ENCODE measurements at places on chromosomes 5 and 9. TPM values are rescaled to one million over a fixed set of nuclear protein-coding genes. Genes with fewer than 3 reads are reported as not detected.

DNA sequence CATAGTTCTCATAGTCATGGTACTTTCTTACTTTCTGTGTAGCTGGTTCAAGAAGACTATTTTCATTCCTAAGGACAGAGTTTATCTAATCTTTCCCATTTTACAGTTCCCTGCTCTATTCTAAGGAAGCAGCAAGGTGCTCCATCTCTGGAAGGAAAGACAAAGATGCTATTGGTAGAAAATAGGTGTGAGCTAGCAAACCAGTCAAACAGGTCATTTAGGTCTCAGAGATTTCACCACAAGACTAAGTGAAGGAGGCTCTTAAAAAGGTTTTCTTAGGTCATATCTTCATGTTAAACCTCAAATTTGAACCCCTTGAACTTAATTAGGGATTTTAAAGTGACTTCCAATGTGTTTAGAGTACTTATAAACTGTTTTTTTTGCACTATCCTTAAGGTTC, 62.6 kb downstream of the ADAMTSL1 start:
- DNase-seq, result no peak

GRCh38 chr5:1736889-1737711, 62.5 kb downstream of the MRPL36 start:
- DNase-seq, result peak; percentile 37

TRPM6 gene
- not detected for total RNA-seq

DNA sequence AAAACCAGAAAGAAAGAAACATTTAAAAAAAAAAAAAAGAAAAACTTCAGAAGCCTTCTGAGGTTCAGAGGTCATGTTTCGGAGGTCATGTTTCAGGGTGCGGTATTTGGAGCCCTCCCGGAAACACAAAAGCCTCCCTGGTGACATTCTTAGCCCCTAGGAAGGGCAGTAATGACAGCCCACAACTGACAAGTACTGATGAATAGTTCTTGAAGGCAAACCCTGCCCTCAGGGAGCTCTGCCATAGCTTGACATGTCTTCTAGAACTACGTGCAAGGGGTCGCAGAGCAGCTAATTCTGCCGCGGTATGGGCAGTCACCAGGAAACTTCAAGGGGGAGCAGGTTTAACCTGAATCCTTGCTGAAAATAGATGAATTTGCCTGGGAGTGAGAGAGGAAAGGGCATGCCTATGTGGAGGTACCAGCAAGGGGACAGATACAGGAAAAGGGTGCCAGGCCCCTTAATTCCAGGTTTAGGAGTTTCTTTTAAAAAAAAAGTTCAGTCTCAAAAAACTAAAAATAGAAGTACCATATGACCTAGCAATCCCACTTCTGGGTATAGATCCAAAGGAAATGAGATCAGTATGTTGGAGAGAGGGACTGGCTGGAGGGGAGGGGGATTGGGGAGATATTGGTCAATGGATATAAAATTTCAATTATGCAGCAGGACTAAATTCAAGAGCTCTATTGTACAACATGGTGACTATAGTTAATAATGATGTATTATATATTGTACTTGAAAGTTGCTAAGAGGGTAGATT, 98.4 kb downstream of the C9orf152 start:
- no peak for DNase-seq

GRCh38 chr5:10528056-10528816, 35.6 kb upstream of the ANKRD33B start:
- no peak for DNase-seq

SPATA31E1 gene
- 0.26 TPM for total RNA-seq

DNA sequence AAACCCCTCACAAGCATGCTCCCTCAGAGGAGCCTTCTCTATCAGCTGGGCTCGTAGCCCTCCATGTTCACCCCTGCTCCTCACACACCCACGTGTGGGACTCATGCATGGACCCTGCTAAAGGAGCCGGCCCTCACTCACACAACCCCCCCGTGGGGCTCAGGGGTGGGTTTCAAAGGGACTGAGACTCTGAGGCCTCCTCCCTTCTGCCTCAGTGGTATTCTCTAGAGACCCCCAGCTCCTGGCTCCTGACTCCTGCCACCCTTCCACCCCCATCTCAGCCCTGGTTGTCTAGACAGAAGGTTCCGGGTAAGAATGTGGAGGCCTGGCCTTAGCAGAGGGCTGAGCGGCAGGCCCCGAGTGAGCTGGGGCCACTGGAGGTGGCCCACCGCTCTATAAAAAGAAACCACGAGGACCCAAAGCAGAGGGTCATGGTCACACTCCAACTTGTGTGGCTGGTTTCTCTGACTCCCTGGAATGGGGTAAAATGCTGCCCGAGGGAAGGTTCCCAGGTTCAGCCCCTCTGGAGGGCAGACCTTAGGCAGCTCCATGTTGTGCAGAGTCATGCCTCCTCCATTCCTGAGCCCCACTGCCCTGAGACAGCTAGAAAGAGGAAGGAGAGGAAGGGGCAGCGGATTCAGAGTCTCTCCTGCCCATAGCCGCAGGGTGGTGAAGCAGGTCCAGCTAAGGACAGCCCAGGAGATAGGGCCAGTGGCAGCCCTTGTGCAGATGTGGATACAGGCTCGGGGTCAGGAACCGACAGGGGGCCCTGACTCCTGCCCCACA, 10.8 kb downstream of the SEPTIN8 start:
- no peak for DNase-seq

- no peak for DNase-seq
Measured at GRCh38 chr9:32906213-32906612, 95.2 kb downstream of the APTX start.

GRCh38 chr5:144460600-144460999, 289.9 kb downstream of the KCTD16 start:
- DNase-seq, result no peak

FCN2 gene
- total RNA-seq, result not detected

ZFP2 gene
- not detected for total RNA-seq

DNA sequence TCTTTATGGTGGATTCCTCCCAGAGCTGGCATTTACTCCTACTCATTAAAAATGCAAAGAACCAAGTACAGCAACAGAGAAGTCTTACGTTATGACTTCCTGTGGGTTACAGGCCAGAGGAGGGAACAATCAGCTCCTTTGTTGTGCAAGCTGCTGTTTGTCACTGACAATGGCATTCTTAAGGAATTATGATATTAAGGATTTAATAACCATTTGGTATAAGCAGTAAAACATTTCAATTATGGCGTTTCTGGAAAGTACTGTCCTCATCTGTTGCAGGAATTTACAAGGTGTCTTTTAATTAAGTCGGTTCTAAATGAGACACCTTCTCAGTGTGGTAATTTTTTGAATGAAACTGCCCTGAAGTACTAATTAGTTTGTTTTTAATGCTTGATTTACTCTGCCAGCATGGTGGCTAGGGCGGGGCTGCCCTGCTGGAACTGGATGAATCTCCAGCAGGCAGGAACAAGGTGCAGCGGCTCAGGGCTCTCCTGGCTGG, 49.1 kb upstream of the VDAC1 start:
- DNase-seq, result no peak

CTNND2 gene
- total RNA-seq, result 0.03 TPM

GRCh38 chr5:176797456-176798050, 12.8 kb upstream of the UNC5A start:
- DNase-seq, result no peak

PCDH1 gene
- total RNA-seq, result not detected

ASPN gene
- not detected for total RNA-seq

FAM120AOS gene
- total RNA-seq, result 29.2 TPM

NR2F1-AS1 gene
- total RNA-seq, result 6.0 TPM

GRCh38 chr5:55324815-55325418, 17.1 kb downstream of the MTREX start:
- no peak for DNase-seq

- DNase-seq, result no peak
Measured at GRCh38 chr9:81369121-81369520, 320.2 kb downstream of the TLE1 start.

DNA sequence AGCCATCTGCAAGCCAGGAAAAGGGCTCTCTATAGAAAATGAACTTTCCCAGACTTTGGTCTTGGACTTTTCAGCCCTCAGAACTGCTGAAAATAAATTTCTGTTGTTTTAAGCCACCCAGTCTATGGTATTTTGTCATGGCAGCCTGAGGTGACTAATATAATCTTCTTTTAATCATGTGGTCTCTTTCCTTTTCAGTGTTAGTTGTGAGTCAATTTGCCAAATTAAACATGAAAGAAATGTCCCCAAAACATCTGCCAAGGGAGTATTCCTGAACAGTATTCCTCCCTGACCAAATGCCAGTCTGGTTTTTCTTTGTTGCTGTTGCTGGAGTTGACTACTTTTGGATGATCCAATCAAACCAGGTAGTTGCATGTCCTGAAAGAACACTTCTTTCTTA, 4.7 kb upstream of the YTHDC2 start:
- peak; percentile 50 for DNase-seq

TAF11L11 gene
- total RNA-seq, result not detected

DNA sequence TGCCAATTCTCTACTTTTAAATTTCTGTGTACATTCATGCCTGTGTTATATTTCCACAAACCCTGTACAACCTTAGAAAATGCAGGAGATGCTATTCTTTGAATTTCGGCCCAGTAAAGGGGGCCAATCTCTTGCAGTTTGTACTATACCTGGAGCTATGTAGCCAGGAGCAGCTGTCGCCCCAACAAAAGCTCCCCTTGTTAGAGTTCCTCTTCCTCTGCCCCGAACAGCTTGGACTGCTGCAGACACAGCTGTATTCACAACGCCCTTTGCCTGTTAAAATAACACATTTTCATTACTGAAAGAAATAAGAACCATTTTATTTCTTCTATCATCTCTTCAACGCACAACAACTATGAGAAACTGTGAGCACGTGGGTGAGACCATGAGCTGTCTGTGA, 99.2 kb downstream of the GPR21 start:
- no peak for DNase-seq

ZNF483 gene
- total RNA-seq, result 1.2 TPM

GRCh38 chr5:31193591-31194467, at the start of gene CDH6:
CDH6 (plus strand) TSS chr5:31193686; CDS start chr5:31267474, 73,788 bp downstream.
- no peak for DNase-seq

DNA sequence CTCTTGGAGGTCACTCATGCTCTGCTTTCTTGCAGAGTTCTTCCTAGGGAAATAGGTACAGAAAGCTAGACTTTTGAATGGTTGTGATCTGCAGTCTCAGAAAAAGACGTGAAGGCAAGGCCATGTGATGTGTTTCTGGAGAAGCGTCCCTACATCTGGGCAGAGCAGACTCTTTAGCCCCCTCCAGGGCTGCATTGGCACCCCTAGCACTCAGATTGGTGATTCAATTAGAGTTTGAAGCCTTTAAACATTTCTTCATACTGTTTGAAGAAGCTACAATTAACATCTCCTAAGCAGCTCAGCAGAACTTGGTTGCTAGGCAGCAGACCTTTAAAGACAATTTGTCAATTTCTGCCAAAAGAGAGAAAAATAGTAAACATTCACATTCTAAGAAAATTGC, 21.6 kb downstream of the JADE2 start:
- no peak for DNase-seq

- DNase-seq, result no peak
Measured at GRCh38 chr9:16743375-16743774, 127.1 kb downstream of the BNC2 start.

DNA sequence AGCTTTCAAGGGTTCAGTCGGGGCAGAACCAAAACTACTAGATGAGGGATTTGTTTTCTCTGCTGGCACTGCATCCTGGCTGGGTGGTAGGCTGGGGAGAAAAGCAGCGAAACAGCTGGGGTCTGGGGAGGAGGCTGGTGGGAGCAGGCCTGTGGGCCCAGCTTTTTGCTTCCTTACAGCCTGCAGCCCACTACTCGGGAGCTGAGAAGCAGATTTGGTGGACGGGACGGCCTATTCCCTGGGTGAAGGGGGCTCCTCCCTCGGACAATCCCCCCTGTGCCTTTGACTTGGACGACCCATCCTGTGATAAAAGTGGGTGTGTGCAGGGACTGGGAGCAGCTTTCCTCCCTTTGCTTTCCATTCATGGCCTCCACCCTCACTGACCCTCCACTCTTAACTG, 9.1 kb downstream of the NPR2 start:
- DNase-seq, result no peak

GZMA gene
- not detected for total RNA-seq

- no peak for DNase-seq
Measured at GRCh38 chr5:79526493-79526892, 12.6 kb upstream of the HOMER1 start.

- DNase-seq, result no peak
Measured at GRCh38 chr9:137307255-137308056, 5.4 kb upstream of the NRARP start.

DNA sequence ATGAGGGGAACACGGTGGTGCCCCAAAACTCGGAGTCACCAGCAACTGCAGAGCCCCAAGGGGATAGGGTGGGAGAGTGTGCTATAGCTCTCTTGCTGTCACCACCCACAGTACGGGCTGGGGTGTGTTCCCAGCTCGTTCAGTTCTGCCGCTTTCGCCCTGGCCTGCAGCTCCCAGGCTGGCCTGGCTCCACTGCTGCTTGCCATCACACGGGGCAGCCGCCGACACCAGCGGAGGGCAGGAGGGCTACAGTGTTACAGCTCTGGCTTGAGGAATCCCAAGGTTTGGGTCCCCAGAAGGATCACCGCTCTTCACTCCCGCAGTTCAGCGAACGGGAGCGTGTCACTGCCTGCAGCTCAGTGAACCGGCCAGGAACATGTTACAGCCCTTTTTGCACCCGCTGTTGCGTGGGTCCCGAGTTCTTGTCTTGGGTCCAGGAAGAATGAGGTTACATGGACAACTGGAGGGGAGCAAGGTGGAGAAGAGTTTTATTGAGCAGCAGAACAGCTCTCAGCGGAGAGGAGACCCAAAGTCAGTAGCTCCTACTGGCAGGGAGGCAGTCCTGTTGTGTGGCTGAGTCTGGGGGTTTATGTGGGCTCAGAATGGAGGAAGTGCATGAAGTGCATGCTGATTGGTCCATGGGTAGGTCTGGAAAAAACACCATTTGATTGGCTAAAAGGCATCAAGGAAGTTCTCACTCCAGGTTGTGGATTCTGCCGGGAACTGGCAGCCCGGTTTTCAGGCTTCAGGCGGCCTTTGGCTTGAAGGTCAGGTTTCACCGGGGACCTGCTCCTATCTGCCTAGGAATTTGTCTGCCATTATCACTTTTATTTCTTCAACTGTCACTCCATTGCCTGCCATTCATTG, 113.4 kb downstream of the EHMT1 start:
- no peak for DNase-seq

SERINC5 gene
- total RNA-seq, result 7.0 TPM

LCN1 gene
- total RNA-seq, result not detected

- no peak for DNase-seq
Measured at GRCh38 chr5:68435611-68436010, 220.1 kb downstream of the PIK3R1 start.

ZNF189 gene
- total RNA-seq, result 13.3 TPM

DNA sequence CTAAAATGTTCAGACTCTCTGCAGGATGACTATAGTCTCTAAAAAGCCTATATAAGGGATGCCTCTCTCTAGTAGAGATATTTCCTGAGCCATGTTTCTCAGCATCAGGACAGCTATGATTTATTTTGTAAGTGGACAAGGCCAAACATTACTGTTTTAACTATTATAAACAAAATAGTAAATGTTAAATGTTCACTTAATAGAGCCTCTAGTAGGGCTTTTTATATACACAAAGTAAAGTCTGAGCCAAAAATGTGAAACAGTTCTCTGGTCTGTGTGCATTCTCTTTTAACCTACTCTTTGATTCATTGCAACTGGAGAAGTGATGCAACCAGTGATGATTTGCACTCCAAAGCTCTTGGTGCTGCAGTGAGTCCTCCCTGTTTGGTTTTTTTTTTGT, 220.5 kb downstream of the GDNF start:
- DNase-seq, result no peak

GRCh38 chr5:24391816-24392215, 253.0 kb downstream of the CDH10 start:
- DNase-seq, result no peak

APBA1 gene
- 4.5 TPM for total RNA-seq

TRIM7 gene
- 28.0 TPM for total RNA-seq
